ENCODE measurements at places on chromosomes 5 and 9.

- no peak for DNase-seq
Observed at GRCh38 chr9:126062158-126062886, 264.3 kb upstream of the MVB12B start.

DNA sequence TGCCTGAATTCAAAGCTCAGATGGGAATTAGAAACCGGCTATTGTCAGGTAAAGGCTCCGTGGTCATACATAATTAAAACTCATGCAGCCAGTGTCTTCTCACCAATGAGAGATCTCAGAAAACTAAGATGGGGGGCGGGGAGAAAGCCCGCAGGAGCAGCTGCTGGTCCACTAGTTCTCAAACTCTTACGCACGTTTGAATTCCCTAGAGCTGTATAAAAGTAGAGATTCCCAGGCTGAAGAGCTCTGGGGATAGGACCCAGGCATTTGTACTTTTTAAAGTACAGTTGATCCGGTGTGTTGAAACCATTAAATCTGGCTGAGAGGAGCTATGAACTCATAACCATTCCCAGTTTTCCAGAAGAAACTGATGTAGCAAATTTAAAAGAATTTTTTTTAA lies 68.5 kb downstream of the FRMD3 start:
- no peak for DNase-seq

DNA sequence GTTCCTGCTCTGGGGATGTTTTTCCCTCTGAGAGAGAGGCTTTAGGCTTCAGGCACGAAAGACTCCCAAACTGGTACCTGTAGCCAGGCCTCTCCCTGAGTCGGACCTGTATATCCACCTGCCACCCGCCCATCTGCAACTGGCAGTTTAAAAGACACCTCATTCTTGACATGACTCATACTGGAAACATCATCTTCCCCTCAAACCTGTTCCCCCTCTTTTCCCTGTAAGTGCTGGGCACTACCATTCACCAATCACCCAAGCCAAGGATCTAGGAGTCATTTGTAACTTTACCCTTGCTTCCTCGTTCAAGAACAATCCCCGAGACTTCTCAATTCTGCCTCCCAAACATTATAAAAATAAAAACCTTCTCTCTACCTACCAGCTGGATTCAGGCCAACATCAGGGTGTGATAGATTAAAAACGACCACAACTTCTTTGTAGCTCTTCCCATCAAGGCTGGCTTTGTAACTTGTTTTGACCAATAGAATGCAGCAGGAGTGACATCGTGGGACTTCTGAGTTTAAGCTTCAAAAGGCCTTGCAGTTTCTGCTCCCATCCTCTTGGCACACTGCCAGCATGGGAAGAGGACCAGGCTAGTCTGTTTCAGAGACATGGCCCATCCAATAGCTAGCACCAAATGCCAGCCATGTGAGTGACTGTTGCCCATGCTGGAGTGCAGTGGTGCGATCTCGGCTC lies 1.8 kb upstream of the WDR31 start:
- no peak for DNase-seq

- DNase-seq, result no peak
Observed at GRCh38 chr9:132366481-132366880, 11.7 kb upstream of the SETX start.

GRCh38 chr5:41649659-41650058 lies 139.3 kb upstream of the PLCXD3 start:
- no peak for DNase-seq

DNA sequence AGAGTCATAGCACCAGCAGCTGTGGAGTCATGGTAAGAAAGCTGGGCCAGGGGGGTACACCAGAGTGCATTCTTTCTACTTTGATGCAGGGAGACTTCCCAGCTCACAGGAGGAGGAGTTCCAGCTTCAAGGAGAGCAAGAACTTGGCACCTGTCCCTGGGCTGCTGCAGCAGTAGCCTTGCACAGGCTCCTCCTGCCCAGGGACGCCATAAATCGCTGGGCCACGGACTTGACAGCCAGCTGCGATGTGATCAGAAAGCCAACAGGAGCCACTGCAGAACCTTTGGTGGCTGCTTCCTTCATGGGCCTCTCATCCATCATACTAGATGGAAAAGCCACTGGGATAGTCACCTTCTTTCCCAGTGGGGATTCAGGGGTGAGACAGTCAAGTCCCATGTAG lies 234.7 kb downstream of the NMUR2 start:
- no peak for DNase-seq
